Right forelimb (tissue), 1 donor: ENCODE measurements at places on chromosomes 12 and 14.

DNA sequence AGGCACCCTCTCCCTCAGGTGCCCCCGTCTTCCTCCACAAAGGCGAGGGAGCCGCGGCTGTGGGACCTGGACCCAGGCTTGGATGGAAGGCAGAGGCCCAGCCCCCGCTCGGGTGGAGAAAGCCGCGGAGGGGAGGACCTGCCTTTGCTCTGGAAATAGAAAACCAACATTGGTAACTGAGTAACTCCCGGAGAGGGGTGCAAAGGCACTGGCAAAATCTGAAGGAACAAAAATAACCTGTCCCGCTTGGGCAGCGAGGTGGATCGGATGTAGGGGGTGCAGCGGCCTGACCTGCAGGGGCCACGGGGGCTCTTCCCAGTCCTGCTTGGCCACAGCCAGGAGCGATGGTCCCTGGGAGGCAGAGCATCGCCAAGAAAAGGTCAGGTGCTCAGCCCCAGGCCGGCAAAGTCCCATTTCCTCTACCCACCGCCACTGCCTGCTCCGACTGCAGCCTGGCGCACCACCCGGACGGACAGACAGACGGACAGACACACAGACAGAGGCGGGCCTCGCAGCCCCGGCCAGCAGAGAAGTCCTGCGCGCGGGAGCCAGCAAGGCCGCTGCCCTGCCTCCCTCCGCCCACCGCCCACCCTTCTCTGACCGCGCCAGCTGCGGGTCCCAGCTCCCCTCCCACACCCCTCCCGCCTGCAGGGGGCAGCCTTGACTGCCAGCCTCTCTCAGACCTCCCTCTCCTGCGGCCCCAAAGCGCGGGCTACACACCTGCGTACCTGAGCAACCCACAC, 21.4 kb upstream of the TMEM106C start:
- no peak for DNase-seq

- DNase-seq, result no peak
Observed at GRCh38 chr12:121676190-121676589, 6.7 kb upstream of the MORN3 start.

DNA sequence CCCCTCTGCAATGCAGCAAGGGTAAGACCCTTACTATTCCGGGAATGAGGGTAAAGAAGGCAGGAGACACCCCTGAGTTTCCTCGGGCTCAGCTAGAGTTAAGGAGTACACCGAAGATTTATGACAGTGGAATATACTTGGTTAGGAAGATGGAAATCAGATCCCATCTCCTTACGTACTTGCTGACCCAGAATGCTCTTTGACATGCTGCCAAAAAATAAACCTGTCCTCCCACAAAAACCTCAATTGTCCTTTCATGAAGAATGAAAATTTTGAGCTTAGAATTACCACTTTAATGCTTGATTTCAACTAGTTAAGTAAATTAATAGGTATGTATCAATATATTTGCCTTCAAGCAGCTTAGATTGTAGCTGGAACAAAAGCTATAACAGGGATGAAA, 99.5 kb downstream of the PRIMA1 start:
- no peak for DNase-seq

- DNase-seq, result no peak
Observed at GRCh38 chr14:37721976-37722659, 126.7 kb downstream of the TTC6 start.

DNA sequence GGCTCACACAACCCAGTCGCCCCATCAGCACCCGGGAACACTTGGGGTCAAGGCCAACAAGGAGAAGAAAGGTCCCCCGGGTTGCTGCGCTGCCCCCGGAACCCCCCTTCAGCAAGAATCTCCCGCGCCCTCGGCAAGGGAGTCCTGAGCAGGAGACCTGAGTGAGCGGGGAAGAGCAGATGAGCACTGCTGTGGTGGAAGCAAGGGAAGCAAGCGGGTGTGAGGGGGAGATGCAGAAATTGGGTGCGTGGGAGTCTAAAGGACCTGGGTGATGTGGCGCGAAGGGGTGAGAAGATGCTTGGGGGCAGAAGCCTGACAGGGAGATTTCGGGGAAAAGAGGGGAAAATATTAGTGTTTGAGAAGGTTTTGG, 105.5 kb upstream of the PRB2 start:
- no peak for DNase-seq

GRCh38 chr14:94748667-94749347, 21.1 kb downstream of the GSC start:
- no peak for DNase-seq

DNA sequence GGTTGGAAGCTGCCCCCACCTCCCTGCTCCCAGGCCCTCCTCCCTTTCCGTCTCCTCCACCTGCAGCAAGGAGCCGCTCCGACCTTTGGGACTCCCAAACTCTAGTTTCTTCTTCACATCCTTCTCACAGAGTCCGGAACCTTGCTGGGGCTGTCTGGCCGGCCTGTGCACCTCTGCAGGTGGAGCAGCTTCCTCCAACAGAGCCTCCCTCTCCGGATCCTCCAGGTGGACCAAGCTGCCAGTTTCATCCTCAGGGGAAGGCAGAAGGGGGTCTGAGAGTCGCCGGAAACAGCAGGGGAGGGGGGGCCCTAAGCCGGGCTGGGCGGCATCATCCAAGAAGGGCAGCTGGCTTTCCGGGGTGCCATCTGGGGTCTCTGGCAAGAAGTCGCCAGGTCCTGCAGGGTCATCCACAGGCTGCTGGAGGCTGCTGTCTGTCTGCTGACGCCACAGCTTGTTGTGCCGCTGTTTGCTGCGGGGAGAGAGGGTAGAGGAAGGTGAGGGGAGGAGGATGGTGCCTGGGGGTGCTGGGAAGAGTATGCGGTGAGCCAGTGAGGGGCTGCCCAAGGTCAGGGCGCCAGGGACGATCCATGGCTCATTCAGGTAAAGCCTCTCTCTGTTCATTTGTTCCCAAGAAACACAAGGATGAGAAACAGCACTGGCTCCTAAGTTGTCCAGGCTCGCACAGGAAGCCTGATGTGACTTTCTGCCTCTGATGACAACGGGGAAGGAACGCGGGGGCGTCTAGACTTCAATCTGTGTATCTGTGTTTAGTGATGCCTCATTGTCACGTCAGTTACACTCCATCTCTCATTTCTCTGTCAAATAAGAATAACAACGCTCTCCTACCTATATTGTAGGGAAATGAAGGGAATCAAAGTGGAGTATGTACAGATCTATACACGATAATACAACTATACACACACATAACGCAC, 61.3 kb upstream of the CORO1C start:
- DNase-seq, result no peak

DNA sequence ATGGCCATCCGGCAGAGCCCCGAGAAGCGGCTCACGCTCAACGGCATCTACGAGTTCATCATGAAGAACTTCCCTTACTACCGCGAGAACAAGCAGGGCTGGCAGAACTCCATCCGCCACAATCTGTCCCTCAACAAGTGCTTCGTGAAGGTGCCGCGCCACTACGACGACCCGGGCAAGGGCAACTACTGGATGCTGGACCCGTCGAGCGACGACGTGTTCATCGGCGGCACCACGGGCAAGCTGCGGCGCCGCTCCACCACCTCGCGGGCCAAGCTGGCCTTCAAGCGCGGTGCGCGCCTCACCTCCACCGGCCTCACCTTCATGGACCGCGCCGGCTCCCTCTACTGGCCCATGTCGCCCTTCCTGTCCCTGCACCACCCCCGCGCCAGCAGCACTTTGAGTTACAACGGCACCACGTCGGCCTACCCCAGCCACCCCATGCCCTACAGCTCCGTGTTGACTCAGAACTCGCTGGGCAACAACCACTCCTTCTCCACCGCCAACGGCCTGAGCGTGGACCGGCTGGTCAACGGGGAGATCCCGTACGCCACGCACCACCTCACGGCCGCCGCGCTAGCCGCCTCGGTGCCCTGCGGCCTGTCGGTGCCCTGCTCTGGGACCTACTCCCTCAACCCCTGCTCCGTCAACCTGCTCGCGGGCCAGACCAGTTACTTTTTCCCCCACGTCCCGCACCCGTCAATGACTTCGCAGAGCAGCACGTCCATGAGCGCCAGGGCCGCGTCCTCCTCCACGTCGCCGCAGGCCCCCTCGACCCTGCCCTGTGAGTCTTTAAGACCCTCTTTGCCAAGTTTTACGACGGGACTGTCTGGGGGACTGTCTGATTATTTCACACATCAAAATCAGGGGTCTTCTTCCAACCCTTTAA, 1.5 kb downstream of the FOXG1 start:
- DNase-seq, result no peak

DNA sequence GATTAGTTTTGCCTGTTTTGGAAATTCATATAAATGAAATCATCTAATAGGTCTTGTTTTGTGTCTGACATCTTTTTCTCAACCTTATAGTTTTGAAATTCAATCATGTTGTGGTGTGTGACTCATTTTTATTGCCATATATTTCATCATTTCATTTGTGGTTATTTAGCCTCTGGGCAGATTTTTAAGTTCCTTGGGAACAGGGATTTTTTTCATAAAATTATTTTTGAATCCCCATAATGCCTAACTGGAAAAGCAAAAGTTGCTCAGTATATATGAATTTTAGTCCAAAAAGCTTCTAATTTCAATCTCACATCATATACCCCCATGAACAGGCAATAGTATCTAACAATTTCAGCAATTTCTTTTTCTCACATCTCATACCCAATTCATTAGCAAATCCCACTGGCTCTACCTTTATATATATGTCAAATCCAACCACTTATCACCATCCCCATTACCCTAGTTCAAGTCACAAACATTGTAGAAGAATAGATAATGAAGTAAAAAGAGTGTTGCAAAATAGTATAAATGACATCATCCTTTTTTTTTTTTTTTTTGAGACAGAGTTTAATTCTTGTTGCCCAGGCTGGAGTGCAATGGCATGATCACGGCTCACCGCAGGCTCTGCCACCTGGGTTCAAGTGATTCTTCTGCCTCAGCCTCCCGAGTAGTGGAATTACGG, 2.6 kb upstream of the OR6J1 start:
- DNase-seq, result no peak

DNA sequence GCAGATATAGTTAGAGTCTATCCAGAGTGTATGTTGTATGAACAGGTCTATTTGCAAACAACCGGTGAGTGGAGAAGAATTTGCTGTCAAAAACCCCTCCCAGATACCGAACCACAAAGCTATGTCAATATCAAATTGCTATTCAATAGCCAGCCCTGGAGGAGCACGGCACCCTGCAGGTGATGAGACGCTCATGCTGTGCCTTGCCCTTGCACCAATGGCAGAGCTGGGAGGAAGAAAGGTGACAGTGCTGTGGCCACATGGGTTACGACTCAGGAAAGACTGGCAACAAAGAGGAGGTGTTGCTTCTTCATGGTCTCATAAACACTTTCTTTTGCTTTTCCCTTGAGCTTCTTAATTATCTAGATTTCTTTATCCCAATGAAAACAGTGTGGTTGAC, 55.7 kb downstream of the PAX9 start:
- DNase-seq, result no peak
